Osteocyte (in vitro differentiated cells): ENCODE measurements at places on chromosomes 5 and 9. TPM values are rescaled to one million over a fixed set of nuclear protein-coding genes. Genes with fewer than 3 reads are reported as not detected.

Gene KLHL9
- 33.6 and 35.2 TPM in 2 replicates for total RNA-seq

- DNase-seq: no peak
Observed at GRCh38 chr9:104866191-104866590, 61.8 kb downstream of the ABCA1 start.

Gene IL3
- not detected in 2 replicates for total RNA-seq

Gene ACOT12
- total RNA-seq: not detected in 2 replicates

DNA sequence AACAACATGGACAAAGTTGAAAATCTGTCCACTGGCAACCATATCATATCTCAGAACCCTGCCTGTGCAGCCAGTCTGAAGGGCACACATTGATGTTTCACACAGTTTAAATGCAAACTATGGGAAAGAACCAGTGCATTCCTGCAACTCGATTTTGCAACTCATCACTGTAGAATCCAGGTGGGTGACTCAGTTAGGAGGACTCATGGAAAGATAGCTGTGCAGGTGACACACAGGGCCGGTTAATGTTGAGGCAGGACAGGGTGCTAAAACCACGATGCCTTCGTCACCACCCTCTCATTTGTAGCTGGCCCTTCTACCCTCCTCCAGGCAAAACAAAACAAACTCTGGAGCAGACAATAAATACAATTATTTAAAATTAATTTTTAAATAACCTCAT, 62.8 kb downstream of the TLE1 start:
- DNase-seq: no peak

GRCh38 chr9:121954477-121955140, 138.5 kb downstream of the TTLL11 start:
- no peak for DNase-seq

DNA sequence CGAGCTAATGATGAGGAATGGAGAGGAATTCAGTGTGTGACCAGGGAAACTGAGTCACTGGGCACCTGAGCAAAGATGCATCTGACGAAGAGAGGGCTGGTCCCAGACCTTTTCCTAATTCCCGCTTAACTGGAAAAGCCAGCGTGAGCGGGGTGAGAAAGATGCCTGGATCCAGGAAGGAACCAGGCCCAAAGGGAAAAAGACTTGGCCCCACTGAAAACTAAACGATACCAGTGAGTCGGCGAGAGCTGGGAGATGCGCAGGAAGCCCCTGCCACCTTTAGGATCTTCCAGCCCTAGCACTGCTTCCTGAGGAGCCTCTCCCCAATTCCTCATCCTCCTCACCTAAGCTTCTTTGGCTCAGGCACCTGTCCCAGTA, 499 bp upstream of the FCHSD1 start:
- no peak for DNase-seq
